Muscle of leg (tissue), 16 donors: ENCODE measurements at places on chromosomes 3 and 15. TPM values are rescaled to one million over a fixed set of nuclear protein-coding genes. Genes with fewer than 3 reads are reported as not detected.

GRCh38 chr3:52136513-52136912, 17.7 kb downstream of the POC1A start:
- peak; percentile 36 for DNase-seq

DNA sequence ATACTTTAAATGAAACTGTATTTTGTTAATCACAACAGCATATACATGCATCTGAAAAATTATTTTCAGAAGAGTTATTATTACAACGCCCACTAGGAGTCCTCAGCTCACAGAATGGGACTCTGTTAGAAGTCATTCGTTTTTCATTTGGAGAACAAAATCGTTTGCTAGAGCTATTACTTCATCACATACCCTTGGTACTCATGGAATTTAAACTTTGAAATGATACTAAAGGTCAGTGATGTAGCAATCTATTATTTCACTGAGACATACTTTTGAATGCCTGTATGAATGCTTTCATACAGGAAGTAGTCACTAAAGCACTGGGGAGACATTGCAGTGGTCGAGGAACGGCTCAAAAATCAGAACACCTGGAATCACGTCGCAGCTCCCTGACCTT, 198.1 kb downstream of the MBNL1 start:
- DNase-seq: peak; percentile 16

Gene FBXL2
- polyA plus RNA-seq: 7.6 TPM

DNA sequence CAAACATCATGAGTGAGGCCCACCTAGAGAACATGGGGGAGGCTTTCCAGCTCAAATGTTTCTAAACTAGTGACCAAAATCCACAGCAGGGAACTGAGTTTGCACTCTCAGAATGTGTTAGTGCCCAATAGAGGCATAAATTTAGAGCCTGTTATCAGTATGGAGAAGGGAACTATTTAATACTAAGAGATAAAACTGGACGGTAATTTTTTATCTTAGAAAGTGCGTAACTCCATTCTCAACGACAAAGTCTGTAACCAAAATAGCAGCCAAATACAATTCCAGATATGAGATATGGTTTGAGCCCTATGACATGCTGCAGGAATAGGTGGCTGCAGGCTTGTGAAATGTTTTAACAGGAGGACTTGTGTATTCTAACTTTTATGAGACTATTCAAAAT, 3.5 kb downstream of the B3GALNT1 start:
- no peak for DNase-seq

DNA sequence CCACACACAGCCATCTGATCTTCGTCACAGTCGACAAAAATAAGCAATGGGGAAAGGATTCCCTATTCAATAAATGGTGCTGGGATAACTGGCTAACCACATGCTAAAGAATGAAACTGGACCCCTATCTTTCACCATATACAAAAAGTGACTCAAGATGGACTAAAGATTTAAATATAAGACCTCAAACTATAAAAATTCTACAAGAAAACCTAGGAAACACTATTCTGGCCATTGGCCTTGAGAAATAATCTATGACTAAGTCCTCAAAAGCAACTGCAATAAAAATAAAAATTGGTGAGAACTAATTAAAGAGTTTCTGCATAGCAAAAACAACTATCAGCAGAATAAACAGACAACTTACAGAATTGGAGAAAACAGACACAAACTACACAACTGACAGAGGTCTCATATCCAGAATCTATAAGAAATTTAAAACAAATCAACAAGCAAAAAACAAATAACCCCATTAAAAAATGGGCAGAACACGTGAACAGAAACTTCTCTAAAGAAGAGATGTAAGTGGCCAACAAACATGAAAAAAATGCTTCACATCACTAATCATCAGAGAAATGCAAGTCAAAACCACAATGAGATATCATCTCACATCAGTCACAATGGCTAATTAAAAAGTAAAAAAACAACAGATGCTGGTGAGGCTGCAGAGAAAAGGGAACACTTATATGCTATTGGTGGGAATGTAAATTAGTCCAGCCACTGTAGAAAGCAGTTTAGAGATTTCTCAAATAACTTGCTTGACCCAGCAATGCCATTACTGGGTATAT, 104.0 kb downstream of the NR1I2 start:
- DNase-seq: no peak

Gene C2CD4A
- polyA plus RNA-seq: 0.19 TPM

Gene SAXO2
- polyA plus RNA-seq: 3.1 TPM

Gene UBXN7
- 17.2 TPM for polyA plus RNA-seq

DNA sequence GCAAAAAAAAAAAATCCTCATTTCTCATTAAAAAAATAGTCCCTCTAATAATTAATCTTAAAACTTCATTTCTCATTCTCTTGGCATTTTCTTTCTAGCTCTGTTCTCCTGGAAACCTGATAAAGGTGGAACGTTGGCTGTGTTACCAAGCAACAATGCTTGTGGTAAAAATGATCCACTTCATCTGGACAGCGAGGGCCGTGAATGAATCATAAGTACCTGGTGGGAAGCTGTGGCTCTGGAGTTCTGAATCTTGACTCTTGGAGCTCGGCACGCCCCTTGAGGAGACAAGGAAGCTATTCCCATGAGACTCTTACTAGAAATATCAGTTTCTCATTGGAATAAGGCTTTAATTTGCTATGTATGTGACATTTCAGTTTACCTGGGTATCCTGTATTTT, 32.5 kb downstream of the BCL2L10 start:
- no peak for DNase-seq

- DNase-seq: no peak
Measured at GRCh38 chr3:39318301-39318700, 11.2 kb upstream of the CCR8 start.

GRCh38 chr3:115092220-115092791, 54.8 kb downstream of the ZBTB20 start:
- DNase-seq: peak; percentile 83

- DNase-seq: no peak
Measured at GRCh38 chr3:73332558-73332957, 271.1 kb downstream of the EBLN2 start.

GRCh38 chr15:59420986-59421618, 16.9 kb upstream of the FAM81A start:
- DNase-seq: peak; percentile 35

- DNase-seq: peak; percentile 58
Measured at GRCh38 chr3:15513116-15513515, 8.4 kb downstream of the COLQ start.

DNA sequence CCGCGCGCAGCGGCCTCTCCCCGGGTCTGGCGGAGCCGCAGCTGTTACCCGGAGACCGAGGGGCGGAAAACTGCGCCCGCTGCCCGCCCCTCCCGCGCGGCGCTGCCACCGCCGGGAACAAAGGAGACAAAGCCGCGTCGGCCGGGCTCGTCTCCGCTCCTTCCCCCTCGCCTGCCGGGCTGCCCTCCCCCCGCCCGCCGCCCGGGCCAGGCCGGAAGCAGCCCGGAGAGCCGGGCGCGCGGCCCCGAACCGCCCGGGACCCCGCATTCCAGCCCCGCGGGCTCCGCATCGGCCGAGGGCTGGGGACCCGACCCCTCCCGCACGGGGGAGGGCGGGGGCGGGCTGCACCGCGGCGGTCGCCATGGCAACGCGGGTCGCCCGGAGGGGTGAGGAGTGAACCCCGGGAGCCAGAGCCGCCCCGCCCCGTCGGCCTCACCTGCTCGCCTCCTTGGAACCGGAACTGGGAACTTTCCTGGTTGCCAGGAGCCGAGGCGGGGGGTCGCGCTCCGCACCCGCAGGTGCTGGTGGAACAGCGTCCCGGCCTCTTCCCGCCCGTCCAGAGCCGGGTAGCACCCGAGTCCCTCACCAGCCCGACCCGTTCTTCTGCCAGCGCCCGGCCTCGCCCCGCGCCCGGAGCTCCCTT, 448 bp downstream of the PLXNB1 start:
- peak; percentile 57 for DNase-seq

GRCh38 chr3:152438706-152439105, 170.0 kb downstream of the MBNL1 start:
- DNase-seq: no peak

Gene CYP8B1
- 0.08 TPM for polyA plus RNA-seq

DNA sequence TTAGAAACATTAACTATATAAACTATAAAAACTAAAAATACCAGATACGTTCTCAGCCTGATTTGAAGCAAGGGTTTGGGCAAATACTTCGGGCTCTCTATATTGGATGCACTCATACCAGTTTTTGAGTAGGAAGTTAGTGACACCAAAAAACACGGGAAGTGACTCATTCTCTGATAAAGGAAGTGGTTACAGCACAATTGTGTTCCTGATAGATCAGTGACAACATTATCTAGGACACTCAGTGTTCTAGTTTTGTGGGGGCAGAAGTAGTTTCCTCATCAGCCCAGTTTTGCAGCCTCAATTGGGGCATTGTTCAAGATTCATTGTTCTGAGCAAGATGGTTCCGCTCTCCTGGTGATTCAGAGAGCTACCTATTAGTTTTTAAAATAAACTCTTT, 469.6 kb upstream of the DPPA4 start:
- DNase-seq: peak; percentile 6

Gene NOX5
- polyA plus RNA-seq: 0.18 TPM

DNA sequence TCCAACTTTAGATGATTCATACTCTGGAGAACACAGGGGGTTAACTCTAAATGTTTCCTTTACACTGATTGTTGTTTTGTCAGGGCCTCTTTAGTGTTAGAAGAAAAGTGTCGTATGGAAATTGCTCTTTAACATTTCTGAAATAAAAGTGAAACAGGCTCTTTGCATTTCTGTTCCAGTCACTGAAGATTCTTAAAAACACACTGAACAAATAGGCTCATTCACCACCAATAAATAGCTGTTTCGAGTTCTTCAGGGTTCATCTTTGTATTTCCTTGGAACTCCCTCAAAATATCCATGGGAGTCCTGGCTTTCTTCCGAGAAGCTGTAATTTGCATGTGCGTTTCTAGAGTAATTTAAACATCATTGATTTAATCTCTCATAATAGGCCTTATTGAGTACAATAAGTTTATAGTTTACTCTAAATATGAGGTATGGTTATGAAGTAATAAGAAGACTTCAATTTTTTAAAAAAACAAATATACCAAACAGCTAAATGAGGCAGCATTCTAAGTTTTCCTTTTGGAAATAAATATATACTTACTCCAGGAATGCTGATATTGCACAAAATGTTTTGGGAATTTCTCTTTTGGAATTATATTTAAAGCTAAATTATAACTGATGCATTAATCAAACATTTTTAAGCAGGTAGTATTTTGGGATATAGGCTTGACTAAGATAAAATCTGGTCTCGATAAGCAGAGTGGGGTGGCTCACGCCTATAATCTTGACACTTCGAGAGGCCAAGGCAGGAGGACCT, 327.4 kb downstream of the EPHA3 start:
- DNase-seq: peak; percentile 57

GRCh38 chr3:130414457-130414856, 69.0 kb downstream of the COL6A5 start:
- DNase-seq: no peak

- DNase-seq: no peak
Measured at GRCh38 chr3:194306109-194306686, 44.9 kb downstream of the CPN2 start.

- no peak for DNase-seq
Measured at GRCh38 chr15:91209318-91209717, 109.3 kb downstream of the SV2B start.

DNA sequence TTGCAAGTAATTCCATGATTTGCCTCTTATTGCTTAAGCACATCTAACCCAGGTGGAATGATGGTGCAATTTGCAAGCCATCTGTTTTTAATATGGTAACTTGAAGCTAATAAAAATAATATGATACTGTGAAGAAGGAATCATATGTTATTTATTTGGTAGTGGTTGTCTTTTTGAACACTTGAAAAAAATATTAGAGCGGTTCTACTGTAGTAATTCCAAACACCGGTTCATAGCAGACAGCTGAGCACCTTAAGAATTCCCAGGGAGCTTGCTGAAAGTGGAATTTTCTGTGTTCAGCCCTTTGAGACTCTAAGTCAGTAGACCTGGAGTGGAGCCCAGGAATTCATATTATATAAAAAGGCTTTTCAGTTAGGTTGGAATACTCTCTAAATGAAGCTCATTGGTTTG, 687.4 kb downstream of the EDEM1 start:
- peak; percentile 90 for DNase-seq

DNA sequence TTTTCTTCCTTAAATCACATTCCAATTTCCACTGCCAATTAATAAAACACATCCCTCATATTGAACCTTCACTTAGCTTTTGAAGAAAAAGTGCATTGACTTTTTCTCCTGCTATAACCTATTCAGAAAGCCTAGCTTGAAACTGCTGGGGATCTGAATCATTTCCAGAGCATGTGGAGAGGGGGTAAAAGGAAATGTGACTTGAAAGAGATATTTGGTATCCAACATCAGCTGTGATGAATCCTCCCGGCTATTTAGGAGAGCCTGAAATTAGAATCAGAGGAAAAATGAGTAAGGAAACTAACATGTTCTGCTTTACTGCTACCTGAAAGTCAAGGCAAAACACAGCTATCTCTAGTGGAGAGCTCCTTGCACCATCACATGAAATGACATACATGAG, 2.6 kb upstream of the GNB5 start:
- DNase-seq: no peak

Gene TMEM212
- polyA plus RNA-seq: not detected

GRCh38 chr3:106425026-106425425, 556.2 kb upstream of the CBLB start:
- peak; percentile 15 for DNase-seq

DNA sequence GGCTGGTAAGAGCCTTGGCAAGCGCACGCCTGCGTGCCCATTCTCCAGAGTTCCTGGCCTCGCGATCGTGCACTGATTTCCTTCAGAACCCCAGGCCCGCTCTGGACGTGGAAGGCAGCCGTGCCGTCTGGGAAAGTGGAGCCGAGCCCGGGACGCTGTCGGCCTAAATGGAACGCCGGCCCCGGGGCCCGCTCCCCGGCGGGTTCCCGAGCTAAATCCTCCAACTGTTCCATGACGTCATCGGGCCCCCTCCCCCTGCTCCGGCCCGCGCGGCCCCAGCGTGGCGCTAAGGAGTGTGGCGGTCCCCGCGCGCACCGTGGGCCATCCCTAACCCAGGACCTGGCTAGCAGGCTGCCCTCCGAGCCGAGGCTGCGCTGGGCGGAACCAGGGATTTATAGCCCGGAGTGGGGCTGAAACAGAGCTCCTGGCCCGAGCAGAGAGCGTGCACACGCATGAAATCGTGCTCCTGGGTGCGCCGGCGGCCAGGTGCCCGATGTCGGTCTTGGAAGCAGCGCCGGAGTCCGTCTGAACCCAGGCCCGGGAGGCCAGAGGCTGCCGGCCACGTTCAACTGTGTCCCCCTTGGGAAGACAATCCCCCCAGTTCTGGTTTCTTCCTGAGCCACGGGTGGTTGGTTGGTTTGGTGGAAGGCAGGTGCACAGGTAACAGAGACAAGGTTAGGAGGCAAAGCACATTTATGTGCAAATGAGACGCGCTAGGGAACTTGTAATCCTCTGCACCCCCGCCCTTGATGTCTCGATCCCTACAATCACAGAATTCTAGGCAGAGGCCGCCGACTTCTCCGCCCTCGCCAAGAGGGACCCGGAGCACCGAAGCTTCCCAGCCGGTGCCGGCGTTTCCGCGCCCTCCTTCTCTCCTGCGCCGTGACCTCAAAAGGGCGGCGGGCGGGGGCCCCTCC, 84.9 kb upstream of the ETV5 start:
- DNase-seq: peak; percentile 76
